ENCODE measurements at places on chromosomes 4 and X.

GRCh38 chrX:48936429-48937053 is 17.7 kb upstream of the PIM2 start:
- DNase-seq, result no peak

DNA sequence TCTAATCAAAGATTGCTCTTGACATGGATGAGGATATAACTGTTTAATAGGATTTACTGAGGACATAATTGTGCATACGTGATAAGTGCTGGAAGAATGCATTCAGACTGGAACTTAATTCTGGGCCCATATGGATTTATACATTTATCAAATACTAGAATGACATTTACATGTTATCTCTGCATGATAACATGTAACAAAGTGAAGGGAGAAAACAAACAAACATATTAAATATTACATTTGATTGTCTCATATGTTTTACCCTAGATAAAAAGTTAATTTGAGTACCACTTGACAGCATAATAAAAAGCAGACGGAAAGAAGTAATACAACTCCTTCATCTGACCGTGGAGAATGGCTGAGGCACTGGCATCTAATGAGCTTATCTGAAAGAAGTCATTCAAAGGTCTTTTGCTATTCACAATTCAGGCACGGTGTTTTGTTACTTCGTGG is 297.8 kb downstream of the PPP3CA start:
- DNase-seq, result peak; percentile 8

- DNase-seq, result no peak
These were observed 460.6 kb downstream of the NAF1 start for GRCh38 chr4:162706051-162706450.

DNA sequence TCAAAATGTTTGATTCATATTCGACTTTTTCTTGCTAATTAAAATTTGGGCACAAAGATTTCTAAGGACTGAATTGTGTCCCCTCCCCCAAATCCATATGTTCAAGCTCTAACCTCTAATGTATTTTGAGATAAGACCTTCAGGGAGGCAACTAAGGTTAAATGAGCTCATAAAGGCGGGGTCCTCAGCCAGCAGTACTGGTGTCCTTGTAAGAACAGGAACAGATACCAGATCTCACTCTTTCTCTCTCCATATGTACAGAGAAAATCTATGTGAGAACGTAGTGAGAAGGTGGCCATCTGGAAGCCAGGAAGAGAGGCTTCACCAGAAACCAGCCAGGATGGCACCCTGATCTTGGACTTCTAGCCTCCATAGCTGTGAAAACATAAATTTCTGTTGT is 116.9 kb downstream of the VEGFC start:
- no peak for DNase-seq

DNA sequence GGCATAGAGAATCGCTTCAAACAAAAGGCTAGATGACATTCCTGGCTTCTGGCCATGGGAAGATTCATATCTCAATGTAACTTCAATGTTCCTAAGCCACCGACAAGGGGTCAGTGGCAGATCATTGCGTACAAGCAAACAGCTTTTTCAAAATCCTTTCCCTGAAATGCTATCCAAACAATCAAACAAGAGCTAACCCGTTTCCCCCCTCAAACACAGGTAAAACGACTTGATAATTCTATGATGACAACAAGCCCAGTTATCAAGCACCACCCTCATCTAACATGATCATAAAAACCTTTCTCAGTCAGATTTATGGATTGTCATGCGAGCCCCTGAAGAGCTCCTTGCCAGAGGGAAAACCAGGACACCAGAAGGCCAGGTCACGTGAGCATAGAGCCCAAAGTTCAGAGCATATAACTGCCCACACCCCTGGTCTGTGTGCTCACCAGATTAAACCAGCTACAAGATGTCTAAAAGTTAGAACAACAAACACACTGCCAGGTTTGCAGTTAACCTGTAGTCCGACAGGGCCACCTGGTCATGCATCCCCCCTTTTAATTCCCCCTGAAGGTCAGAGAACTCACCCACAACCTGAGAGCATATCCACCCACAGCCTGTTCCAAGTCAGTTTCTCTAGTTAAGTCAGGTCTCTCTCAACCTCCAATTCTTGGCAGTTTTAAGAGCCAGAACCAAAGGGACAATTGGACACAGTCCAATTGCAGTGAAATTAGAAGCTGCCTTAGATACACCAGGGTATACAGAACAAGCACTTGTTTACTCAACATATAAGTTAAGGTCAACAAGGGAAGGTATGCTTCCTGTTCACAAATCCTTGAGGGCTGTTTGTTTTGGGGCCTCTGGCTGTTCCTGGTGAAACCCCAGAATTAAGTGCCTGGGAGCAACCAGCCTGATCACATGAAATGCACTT is 248.1 kb upstream of the PPARGC1A start:
- DNase-seq, result no peak
